ENCODE measurements at places on chromosomes 3 and 15.

- no peak for DNase-seq
These were observed 212.8 kb upstream of the EIF1B start for GRCh38 chr3:40096661-40097111.

- no peak for DNase-seq
These were observed 103.3 kb downstream of the PCCB start for GRCh38 chr3:136353461-136353860.

DNA sequence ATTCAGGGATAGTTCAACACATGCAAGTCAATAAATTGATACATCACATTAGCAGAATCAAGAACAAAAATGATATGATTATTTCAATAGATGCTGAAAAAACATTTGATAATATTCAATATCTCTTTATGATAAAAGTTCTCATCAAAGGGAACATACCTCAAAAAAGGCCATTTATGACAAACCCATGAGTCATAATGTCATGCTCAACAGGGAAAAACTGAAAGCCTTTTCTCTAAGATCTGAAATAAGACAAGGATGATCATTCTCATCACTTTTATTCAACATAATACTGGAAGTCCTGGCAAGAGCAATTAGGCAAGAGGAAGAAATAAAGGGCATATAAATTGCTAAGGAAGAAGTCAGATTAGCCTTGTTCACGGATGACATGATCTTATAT is 54.1 kb upstream of the TMEM158 start:
- DNase-seq: no peak

- no peak for DNase-seq
These were observed 387.0 kb downstream of the ZBBX start for GRCh38 chr3:166993015-166993630.

GRCh38 chr3:72232331-72232730 is 447.4 kb upstream of the PROK2 start:
- no peak for DNase-seq

DNA sequence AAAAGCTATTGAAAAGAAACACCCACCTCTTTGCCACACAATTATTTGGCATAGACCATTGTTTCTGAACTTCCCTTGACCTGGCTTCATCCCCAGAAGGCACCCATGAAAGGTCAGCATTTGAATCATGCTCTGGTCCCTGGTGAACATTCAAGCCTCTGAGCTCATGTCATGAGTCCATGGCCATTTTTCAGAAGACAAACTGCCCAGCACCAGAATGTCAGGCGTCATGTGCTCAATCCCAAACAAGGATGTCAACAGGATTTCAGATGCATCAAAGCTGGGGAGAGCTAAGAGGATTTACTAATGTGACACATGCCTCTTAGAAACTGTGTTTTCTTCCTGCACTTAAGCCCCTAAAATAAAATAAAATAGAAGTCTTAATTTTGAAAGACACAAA is 41.3 kb downstream of the TMED3 start:
- DNase-seq: no peak

GRCh38 chr3:122803977-122804376 is 9.1 kb downstream of the SLC49A4 start:
- no peak for DNase-seq

DNA sequence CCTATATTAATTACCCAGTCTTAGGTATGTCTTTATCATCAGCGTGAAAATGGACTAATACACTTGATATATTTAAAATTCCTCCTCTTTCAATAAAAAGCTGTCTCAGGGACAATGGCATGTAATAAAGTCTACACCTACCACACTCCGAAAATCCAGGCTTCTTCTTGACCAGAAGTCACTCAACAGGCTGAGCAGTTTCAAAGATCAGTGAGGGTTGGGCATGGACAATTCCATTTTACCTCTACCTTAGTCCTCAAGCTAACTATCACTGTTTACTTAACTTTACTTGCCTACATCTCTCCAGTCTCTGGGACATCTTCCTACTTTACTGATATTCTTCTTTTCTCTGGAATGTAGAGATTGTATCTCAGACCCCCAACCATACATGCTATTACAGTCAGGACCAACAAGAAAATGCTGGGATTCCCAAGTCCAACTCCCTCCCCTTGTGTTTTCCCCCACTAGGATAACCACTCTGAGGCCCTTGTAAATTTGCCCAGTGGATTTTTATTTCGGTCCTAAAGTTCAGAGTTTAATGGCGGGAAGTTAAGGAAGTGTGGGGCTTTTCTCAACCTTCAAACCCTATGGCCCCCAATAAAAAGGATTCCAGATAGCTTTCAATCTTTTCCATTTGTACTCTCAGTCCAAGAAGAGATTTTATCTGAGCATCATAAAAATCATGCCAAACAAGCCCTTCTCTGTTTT is 137.1 kb upstream of the TSC22D2 start:
- peak; percentile 67 for DNase-seq

GRCh38 chr3:13010780-13011572 is 62.3 kb downstream of the IQSEC1 start:
- DNase-seq: no peak

GRCh38 chr3:121752772-121753171 is 3.2 kb upstream of the GOLGB1 start:
- DNase-seq: no peak

- no peak for DNase-seq
These were observed 12.0 kb downstream of the EXOSC7 start for GRCh38 chr3:44988073-44988472.

DNA sequence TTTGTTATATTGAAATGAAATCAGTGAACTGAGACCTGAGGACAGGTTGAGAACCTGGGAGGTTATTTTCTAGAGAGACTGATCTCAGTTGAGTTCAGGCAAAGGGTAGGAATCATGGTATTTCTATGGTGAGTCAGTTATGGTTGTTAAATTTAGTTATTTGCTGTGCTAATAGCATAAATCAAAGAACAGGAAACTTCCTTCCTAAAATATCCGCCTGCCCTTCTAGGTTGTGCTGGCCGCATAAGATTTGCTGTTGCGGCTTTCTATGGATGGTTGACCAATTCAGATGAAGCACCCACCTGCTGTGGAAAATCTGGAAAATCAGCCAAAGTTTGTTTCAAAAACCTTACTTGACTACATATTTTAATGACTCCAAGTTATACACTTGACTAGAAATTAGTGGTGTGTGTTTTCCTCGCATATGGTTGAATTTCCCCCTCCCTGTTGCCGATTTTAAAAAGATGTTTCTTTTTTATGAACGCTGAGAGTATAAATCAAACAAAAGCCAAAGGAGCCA is 52.6 kb downstream of the PLCL2 start:
- DNase-seq: no peak

DNA sequence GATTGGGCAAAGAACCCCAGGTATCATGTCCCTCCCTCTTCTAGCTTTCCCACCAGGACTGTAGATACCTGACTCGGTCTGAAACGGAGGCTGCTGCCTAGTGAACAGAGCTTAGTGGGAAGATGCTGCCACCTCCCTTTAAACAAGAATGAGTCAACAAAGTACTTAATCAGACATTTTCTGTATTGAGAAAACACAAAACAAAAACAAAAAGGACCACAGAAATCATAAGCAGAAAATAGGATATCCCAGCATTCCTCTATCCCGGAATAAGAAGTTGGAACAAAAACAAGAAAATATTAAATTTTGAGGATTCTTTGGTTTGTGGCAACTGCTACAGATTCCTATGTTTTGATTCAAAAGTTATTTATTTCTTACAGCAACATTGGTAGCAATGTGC is 51.7 kb upstream of the COL8A1 start:
- no peak for DNase-seq

DNA sequence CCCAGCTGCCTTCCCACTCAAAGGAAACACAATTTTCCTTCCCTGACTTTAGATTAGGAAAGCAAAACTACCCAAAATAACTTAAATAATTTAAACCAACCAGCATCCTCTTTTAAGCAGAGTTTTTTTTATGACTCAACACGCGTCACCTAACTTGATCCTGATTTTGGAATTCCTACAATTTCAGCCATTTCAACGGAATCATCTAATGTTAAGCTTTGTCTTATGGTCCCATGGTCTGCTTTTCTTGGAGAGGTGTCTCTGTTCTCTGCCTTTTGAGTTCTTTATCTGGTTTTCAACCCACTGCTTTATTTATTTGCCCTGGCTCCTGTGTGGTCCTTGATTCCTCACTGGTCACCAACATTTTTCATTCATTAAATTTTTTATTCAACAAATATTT is 219.2 kb upstream of the ARHGEF26 start:
- no peak for DNase-seq

GRCh38 chr15:61404567-61404966 is 175.5 kb upstream of the RORA start:
- DNase-seq: no peak

DNA sequence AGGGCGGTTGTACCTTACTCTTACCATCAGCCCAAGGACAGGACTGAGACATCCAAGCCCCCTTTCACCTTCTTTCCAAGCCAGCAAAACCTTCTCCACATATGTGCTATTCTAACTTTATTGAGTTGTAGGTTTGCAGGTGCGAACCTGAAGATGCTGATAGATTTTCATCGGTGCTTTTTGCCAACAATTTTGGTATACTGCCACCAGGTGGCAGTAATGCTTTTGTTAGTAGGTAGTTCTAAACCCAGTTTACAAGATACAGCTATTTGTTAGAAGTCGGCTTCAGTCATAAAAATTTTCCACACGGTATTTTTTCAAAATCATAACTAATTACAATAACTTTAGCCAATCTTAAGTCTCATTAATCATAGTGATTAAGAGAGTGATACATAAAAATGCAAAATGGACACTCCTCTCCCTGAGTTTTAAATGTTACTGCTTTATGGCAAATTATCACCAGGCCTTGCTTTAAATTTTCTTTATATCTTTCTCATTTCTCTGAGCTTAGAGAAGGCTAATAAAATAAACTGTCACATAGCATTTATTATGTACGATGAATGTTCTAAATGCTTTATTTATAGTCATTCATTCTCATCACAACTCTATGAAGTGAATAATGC is 636 bp downstream of the TBC1D21 start:
- DNase-seq: no peak

DNA sequence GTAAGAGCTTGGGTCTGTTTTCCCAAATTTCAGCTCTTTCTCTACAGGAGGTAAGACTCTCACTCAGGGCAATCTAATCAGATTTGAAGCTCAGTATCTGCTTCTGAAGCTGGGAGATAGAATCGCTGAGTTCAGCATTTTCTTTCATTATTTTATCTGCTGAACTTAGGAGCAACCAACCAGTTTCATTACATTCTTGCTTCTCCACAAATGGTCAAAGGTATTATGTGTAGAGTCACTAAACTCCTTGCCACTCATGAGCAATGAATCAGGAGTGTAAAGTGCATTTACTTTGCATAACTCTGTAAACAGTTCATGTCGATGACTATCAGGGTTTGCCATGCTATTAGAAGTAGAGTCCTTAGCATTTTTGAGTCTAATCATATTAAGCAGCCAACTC is 249.4 kb downstream of the CHL1 start:
- DNase-seq: no peak

DNA sequence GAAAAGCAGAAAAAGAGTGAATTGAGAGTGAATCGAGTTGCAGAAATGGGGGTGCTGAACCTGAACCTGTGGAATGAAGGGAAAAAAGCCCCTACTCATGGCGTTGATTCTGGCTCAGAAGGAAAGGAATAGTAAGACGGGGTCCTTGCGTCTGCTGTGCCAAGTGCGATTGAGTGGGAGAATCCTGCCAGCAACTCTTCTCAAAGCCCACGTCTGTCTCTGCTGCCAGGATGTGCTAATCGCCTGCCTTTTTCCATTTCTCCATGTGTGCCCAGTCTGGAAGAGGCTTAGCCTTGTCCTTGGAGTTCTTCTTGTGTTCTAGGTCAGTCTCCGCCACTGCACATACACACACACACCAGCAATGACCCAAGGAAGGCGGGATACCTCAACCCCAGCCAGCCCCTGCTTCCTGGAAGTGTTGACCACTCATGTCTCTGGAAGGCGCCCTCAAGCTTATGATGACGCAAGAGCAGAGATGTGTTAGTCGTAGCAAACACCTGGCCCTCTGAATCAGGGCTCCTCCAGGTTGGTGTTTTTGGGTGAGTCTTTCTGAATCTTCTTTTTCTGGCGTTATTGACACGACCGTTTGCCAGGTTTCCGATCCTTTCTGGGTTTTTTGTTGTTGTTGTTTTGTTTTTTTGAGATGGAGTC is 262.4 kb upstream of the PROK2 start:
- DNase-seq: no peak

DNA sequence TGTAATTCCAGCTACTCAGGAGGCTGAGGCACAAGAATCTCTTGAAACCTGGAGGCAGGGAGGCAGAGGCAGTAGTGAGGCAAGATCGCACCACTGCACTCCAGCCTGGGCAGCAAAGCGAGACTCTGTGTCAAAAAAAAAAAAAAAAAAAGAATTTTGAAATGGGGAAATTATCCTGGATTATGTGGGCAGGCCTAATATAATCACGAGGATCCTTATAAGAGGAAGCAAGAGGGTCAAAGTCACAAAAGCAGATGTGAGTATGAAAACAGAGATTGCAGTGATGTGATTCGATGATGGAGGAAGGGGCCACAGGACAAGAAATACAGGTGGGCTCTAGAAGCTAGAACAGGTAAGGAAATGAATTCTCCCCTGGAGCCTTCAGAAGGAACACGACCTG is 159.6 kb downstream of the LEKR1 start:
- no peak for DNase-seq

- peak; percentile 41 for DNase-seq
These were observed 65.3 kb downstream of the IGF1R start for GRCh38 chr15:98713585-98714001.

DNA sequence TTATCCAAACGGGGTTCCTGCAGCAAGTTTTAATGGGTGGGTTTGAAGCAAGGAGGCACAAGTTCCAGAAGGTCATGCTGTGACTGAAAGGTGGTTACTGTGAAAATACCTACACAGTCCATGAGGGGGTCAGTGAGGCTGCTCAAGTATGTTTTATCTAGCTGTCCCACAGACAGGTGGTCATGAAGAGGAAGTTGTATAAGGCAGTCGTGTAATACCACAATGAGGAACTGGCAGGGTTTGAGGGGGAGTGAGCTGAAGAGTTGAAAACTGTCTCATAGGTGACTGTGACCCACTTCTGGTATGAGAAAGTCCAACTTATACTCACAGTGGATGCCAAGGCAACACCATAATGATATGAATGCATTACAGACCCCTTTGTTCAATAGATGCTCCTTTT is 856.8 kb downstream of the OTOL1 start:
- no peak for DNase-seq

DNA sequence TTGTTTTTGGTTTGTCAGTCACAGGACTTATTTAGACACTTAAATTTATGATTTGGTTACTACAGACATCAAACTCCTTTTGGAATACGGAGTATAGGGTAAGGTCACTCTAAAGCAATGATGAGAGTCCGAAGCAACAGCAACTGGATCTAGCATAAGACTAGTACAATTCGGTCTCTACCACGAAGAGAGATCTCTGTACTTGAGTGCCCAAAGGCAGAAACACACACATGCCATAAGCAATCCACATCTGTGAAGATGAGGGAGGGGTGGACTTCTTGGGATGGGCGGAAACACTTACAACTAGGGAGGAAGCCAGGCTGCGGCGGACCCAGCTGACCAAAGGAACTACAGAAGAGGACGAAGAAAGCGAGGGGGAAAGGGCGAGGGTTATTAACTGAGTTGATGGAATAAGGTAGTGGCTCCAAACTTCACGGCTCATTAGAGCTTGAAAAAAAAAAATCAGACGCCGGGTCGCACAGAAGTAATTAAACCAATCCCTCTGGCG is 595 bp downstream of the DPH6 start:
- peak; percentile 47 for DNase-seq

Data from transverse colon (tissue), 4 donors.